Progenitor cell of endocrine pancreas (in vitro differentiated cells): ENCODE measurements at places on chromosomes 3 and 15. TPM values are rescaled to one million over a fixed set of nuclear protein-coding genes. Genes with fewer than 3 reads are reported as not detected.

PLA2G4E gene
- total RNA-seq: 0.09 TPM in 1 of 2 replicates, not detected in the other

ADAMTSL3 gene
- 0.24 and 0.38 TPM in 2 replicates for total RNA-seq

DNA sequence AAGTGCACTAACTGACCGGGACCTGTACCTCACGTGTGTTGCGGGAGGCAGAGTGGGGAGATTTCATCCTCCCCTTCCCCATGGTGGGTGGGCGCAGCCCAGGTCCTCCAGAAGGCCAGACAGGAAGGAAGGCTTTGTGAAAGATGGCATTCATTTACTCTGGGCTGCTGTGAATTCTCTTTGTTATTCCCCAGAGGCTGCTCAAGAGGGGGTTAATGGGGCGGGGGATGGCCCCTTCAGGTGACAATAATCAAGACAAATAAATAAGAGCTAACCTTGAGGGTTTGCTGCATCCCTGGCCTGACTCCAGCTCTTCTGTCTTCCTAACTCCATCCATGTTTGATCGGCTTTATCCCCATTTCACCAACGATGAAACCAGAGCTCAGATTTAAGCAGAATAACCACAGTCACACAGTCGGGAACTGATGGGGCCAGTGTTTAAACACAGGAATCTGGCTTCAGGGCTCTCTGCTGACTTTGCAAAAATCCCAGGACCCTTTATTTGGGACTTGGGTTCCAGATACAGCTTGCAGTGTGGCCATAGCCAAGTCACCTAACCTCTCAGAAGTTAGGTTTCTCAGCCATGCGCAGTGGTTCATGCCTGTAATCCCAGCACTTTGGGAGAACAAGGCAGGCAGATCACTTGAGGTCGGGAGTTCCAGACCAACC, 16.5 kb downstream of the PIF1 start:
- DNase-seq: no peak

DNA sequence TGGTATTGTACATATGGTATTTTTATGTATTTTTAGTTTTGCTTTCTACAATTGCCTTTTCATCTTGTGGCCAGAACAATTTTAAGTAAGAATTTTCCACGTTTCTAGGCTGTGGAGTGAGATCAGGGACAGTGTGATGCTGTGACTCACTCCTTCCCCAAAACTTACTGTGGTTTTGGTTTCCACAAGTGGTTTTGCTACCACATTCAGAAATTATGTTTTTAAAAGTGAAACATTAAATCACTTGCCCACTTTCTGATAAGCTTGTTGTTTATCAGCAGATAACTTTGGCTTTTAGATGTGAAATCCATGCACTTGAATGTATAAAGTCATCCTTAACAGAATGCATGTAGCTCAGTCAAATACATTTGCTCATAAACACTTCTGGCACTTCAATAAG, 192.2 kb upstream of the THRB start:
- no peak for DNase-seq

DNA sequence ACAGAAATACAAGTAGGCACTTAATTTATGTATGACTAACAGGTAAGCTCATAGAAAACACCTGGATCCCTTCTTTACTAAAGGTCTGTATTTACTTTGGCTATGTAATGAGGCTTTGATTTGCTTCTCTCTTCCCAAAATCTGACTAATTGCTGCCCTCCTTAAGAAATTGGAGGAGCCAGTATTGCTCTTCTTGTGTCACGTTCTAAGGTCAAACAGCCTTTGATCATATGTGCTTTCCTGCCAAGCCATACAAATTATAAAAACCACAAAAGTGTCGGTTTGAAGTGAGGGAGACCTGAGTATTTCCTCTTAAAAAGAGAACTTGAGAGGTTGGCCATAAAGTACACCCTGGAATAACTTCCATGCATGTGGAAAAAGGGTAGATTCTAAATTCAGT, 112.1 kb upstream of the MB21D2 start:
- DNase-seq: no peak

DYNLT2B gene
- 34.4 and 40.5 TPM in 2 replicates for total RNA-seq

DNA sequence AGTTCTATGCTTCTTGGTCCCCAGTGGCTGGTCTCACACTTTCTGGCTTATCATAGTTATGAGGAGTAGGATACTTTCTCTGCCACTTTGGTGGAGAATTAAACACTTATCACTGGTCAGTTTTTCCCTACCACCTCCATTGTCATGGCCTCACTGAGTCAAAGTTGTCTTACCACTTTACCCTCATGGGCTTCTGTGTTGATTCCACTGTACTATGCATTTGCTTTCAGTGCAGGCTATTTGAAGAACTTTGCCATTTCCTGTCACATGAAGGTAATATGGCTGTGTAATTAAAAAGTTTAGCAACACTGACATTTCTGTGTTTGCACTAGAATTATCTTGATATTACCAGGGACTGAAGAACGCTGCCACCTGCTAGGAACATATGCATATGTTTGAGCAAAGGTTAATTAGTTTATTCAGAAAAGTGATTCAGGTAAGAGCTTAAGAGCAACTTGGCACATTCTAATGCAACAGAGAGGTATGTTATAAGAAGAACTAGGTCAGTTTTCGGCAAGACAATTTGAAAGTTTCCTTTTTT, 377.3 kb downstream of the PDCD6IP start:
- DNase-seq: no peak

AP3B2 gene
- 13.2 and 14.4 TPM in 2 replicates for total RNA-seq

DNA sequence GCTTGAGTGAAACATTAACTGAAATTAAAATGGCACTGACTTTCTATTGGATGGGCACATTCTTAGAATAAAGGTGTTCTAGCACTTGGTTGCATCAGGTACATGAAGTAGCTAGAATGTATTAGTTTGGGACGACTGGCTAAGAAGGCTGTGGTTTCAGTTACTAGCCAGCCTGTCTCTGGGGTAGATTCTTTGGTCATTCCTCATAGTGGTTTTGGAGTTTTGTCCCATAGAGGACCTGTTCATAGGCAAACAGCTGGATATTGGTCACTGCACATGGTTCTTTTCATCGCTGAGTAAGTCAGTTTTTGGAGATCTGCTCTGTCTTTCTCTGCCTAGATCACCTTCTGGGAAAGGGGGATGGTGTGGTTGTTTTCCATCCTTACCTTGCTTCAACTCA, 55.3 kb downstream of the ADAMTSL3 start:
- no peak for DNase-seq

GRCh38 chr15:59595434-59595915, 16.1 kb upstream of the GCNT3 start:
- DNase-seq: no peak

SLC22A14 gene
- 0.18 and 0.72 TPM in 2 replicates for total RNA-seq

GRCh38 chr3:132242790-132243189, 74.4 kb upstream of the ACP3 start:
- no peak for DNase-seq

- no peak for DNase-seq
These were observed 157.2 kb upstream of the TMEM108 start for GRCh38 chr3:132880986-132881385.

DNA sequence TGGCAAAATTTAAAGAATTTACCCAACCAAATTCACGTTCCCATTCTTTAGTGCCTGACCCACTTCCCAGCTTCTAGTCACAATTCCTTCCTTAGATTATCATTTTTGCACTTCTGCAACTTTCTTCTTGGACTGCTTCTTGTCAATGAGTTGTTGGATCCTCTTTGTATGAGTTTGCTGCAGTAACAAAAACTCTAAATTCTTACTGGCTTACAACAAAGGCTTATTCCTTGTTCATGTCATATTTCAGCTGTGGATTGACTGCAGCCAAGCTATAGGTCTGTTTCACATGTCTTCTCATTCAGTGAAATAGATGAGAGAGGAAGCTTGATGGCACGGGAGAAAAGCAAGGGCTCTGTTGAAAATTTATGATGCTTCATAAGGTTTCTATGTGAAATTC, 50.4 kb upstream of the TGFBR2 start:
- DNase-seq: no peak

GRCh38 chr3:123678108-123678511, 93.3 kb upstream of the HACD2 start:
- DNase-seq: no peak

DNA sequence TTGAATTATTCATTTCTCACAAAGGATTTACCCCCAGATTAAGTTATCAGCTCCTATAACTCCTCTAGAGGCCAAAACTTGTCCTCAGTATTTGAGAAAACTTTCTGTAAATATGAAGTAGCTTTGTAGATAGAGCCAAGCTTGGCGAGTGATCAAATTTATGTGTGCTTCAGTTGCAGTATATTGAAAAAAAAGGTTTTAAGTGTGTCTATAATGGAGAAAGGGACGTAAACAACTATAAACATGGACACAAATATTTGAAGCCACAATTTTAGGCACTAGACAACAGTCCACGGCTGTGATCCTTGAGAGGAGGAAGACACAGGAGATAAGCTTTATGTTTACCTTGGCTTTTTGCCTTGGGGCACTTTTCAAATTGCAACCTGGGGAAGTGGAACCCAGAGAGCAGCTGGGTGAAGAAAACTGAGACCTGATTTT, 118.7 kb downstream of the THRB start:
- no peak for DNase-seq

GRCh38 chr3:63135367-63135766, 142.7 kb upstream of the SYNPR start:
- no peak for DNase-seq

DNA sequence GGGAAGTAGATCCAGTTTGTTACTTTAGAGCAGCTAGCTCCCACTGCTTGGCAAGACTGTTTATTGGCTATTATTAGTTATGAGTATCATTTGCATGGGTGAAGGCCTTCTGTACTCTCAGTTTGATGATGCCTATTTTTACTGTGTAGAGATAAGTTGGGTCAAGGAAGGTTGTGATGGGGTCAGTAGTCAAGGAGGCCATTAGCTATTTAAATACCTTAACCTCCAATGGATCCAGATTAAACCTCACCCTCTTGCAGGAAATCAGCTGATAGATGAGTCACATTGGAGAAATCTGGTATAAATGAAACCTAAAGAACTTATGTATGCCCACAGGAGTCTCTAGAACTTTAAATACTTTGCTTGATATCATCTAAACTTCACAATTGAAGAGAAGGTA, 45.0 kb downstream of the THBS1 start:
- DNase-seq: no peak

GRCh38 chr3:112774293-112774926, 72.3 kb downstream of the CD200R1L start:
- DNase-seq: no peak

DNA sequence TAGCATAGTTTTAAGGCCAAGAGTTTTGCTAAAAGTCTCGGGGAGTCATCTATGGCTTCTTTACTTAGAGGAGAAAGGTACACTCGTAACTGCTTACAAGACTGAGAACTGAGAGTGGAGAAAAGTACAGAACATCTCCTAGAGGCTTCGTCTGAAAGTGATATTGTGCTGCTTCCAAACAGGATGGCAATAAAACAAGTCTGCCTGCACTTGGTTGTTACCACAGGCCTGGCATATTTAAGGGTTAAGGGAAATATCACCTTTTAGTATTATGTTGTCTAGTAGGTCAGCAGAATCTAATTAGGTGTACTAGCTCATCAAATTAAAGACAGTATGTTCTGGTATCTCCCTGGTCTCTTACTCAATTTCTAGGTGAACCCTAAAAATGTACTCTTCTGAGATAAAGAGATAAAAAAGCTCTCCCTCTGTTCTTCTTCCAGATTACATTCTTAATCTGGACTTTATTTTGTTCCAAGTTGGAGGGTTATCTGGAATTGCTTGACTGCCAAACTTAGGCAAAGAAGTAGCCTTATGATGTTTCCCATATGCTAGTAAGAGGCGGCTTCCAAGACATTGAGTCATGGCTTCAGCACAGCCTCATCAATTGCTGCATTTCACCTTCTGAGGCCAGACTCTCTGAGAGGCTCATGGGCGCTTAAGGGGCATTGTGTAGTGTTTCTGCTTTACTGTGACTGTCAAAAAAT, 181.3 kb downstream of the LSAMP start:
- DNase-seq: no peak

DNA sequence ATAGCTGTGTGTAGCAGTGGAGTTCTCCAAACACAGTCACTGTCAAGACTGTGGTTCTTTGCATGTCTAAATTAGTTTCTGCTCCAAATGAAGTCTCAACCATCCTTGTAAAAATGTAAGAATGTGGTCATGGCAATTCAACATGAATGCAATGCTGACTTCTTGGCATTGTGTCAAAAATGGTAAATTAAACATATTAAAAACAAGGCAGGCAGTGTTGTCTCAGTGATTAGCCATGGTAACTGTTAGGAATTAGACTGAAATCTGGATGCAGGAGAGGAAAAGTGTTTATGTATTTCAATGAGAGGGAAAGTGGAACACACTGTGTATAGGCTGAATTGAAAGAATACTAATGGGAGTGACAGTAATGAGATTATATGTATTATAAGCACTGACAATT, 597.2 kb downstream of the EDEM1 start:
- DNase-seq: no peak

GRCh38 chr3:16496008-16496407, 17.5 kb downstream of the RFTN1 start:
- DNase-seq: no peak

DNA sequence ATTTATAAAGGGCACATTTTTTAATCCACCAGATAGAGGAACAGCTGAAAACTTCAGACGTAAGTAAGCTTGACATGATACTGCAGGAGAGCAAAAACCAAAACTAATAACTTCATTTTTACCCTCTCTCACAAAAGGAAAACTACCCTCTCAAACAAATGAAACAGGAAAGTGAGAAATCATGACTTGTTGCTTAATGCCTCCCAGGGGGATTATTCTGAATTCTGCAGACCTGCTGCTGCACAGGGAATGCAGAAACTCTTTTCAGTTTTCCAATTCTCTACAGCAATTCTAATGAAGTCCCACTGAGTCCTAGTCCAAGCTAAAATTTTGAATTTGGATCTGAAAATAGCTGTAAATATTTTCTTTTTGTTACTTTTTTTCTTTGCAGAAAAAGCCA, 637.1 kb upstream of the CCDC54 start:
- no peak for DNase-seq

DNA sequence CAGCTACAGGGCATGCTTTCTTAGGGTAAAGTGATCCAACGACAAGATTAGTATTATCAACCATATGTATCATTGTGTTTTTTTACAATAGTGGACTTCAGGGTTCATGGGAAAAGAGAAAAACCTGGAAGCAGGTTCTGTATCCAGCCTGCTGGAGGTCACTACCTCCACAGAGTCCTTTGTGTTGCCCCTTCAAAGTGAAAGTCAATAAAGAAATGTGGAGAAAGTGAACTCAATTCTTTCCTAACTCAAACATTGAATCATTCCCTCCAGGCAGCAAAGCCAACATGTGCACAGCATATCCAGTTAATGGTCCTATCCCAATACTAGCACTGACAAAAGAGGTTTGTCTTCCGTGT, 45.4 kb downstream of the FGF7 start:
- DNase-seq: no peak

DNA sequence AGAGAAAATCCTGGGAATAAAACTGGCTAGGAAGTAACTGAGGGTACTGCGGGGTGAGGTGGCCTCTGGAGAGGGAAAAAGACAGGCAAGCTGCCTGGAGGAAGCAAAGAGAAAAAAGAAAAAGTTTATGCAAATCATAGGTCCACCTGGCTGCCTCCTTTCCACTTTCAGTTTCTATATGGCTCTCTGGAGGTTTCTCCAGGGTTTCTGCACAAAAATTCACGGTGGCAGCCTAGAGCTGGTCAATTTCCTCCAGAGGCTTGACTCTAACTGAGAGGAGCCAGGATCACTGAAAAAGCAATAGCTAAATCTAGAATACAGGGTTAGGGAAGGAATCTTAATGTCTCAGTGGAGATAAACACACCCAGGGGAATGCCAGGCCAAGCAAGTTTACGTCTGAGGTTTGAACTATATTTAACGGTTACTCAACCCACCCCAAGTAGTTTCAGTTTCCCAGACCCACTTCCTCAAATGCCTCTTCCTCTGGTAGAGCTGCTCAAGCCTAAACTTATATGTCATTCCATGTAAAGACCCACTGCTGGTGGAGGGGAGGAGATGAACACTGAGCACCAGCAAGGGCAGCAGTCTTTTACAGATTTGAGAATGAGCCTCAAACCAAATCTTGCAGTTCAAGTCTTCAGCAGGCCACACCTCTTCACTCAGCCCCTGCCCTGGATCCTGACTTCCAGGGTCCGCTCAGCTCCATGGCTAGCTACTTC, 5.7 kb downstream of the LYSMD2 start:
- DNase-seq: no peak
